ENCODE measurements at places on chromosomes 2 and 18.

DNA sequence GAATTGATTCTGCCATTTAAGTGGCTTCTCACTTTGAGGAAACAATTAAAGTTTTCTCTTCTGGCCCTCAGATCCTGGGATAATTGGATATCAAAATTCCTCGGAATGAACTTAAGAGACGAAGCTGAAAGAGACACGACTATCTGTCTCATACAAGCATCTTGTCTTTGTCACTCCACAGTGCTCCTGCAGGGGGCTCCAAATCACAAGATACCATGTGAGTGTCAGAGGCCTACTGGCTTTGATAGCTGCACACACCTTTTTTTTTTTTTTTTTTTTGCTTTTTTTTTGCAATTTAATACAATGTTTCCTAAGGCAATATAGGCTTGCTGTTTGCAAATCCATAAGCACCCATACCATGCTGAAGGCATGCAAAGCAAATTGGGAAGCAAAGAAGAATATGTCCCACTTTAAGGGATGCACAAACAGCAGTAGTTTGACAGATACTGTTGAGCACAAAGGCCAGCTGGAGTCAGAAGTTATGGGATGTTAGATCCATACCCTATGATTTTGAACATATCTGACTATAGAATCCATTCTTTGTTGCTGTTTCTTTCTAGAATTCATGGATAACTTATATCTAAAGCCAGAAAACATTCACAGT is 109.0 kb upstream of the CBLN2 start:
- DNase-seq: no peak

- DNase-seq: no peak
Observed at GRCh38 chr2:20744366-20745335, 77.7 kb downstream of the GDF7 start.

DNA sequence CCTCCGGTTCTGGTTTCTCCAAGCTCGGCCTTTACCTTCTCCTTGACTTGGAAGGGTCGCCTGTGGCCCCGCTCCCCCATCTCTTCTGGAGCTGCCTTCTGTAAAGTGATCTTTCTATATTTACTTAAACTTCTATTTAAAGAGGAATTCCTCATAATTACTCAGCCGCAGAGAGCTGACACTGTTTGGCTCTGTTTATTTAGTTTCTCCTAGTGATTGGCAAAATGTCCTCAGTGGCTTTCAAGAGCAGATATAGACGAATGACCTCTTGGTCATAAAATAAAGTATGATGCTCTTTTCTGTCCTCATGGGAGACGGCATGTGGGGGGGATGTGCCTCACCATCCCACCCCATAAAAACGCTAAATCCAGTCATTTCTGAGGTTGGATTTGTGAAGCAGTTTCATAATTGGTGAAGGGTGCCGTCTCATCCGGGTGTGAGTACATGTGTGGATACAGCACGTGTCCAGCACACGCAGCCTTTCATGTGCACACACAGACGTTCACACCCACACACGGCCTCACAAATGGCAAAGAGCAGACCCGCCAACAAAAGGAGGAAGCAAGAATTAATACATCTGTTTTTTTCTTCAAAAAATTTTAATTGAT is 43.4 kb upstream of the SMAD7 start:
- DNase-seq: no peak

- DNase-seq: no peak
Observed at GRCh38 chr2:119736021-119736420, 23.7 kb upstream of the PTPN4 start.

DNA sequence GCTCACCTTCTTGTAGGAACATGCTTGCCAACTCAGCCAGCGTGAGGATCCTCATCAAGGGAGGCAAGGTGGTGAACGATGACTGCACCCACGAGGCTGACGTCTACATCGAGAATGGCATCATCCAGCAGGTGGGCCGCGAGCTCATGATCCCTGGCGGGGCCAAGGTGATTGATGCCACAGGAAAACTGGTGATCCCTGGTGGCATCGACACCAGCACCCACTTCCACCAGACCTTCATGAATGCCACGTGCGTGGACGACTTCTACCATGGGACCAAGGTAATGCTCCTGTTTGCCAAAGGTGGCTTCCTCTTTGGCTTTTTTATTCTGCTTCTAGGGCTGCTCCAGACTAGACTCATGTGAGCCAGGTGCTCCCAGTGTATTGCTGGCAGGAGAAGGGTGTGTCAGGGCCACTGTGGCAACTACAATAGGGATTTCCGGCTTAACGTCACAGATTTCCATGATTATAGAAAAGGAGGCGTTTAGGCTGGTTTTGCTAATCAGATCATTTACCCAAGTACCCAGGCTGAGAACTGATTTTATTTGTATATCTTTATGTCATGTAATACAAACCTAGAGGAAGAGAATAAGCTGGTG is 50.6 kb downstream of the DPYSL5 start:
- DNase-seq: no peak

DNA sequence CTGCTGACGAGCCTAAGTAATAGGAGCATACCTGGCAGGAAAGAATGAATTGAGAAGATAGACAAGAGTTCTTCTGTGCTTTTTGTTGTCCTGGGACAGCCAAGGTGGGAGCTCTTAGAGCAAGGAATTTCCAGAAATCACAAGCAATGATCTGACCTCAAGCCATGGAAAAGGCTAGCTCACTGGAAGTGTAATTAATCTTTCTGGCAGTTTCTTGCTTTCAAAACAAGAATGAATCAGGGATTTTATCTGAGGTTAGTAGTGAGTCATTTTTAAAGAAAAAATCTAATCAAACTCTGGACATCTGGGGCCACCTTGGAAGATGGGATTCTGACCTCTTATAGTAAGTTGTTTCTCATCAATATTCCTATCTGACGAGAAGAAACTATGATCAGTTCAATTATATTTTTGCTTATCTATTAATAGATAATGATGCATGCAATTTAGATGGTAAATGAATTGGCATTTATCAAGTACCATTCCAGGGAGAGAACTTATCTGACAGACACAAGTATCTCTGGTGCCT is 98.0 kb downstream of the ADCYAP1 start:
- DNase-seq: no peak

DNA sequence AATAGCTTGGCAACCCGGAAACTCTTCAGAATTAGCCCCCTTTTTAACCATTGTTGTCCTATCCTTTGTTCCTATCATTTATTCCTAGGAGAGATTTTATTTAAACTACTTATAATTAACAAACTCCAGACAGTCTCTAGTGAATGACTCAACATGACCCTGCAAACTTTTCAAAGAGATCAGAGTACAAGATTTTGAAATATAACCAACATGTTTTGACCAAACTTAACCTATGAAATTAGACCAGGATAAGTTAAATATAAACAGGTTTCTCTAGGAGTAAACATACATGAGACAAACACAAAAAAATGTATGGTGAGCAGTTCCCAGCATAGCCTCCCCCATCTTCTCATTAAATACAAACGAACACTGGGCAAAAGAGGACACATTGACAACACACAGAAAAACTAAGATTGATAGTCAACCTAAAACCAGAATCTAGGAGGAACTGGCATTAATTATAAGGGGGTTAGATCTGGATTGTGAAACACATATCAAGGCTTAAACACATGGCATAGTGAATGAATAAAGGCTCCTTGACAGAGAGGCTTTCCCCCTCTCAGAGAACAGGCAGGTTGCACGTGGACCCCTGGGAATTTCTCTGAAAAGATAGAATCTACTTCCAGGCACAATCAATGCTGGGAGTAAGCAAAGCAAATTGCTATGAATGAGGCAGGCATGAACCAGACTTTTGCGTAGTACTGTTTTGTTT is 284.1 kb downstream of the IRS1 start:
- DNase-seq: no peak

DNA sequence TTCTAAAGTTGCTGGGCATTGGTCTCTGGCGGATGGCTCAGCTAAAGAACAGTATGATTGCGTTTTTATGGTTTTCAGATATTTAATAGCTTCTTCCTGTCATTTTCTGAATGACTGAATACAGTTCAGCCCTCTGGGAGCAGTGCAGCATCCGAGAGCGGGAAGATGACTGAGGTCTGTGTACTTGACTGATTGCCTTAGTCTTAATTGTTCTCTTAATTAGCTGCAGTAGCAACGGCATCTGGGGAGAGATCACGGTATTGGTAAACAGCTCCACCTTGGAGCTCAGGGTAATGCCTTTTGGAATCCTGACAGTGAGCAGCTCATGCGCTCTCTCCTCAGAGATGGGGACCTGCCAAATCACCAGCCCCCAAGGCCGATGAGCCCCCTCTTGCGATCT is 481.4 kb upstream of the SPRED2 start:
- DNase-seq: no peak

DNA sequence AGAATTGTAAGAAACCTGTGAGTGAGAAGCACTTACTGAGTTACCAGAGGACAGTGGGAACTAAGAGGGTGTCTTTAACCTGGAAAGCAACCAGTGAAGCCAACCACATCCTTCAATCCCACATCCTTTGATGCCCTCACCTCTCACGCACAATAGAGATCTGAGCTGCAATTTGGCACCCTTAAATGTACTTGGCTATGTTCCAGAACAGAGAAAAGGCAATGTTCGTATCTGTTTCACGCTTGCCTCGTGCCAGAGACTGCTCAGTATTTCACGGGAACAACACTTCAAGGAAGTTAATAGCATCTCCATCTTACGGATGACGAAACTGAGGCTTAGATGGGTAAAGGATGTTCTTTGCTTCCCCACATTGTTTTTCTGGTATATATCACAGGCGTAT is 167.4 kb downstream of the DPP10 start:
- no peak for DNase-seq

- DNase-seq: peak; percentile 52
Observed at GRCh38 chr2:219441451-219442255, 7.0 kb downstream of the SPEG start.

GRCh38 chr2:111133603-111134002 is 12.9 kb downstream of the BCL2L11 start:
- no peak for DNase-seq

- no peak for DNase-seq
Observed at GRCh38 chr2:171419333-171419732, 14.5 kb downstream of the METTL8 start.

GRCh38 chr2:235049069-235049468 is 97.3 kb downstream of the SH3BP4 start:
- no peak for DNase-seq

DNA sequence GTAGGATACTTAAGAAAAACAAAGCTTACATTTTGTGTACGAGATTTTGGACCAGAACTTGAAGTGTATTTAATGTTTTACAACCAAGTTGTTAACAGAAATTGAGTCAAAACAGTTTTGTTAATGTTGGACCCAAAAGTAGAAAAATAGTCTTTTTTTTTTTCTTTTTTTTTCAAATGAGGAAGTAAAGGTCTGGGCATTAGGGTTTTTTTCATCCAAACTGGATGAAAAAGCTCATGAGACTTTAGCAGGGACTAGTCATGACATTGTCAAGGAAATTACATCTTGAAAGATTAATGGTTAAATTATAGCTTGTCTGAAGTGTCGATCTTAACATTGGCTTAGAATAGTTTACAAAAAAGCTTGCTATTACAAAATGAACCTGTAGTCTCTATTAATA is 32.3 kb downstream of the CCNT2 start:
- no peak for DNase-seq

DNA sequence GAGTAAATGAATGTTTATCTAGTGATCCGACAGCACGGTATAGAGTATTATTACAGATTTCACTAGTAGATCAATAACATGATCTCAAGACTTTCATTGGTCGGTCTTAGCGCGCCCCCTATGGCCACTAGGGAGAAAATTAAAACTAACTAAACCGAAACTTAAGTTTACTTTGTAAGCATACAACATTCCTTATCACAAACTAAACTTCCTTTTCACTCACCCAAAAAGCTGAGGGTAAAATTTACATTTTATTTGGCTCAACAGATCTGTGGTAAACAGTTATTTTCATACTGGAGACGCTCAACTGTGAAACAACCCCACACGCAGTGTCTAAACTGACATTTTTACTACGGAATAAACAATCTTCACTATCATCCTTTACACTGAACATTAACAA is 215.6 kb upstream of the MAP2 start:
- no peak for DNase-seq

DNA sequence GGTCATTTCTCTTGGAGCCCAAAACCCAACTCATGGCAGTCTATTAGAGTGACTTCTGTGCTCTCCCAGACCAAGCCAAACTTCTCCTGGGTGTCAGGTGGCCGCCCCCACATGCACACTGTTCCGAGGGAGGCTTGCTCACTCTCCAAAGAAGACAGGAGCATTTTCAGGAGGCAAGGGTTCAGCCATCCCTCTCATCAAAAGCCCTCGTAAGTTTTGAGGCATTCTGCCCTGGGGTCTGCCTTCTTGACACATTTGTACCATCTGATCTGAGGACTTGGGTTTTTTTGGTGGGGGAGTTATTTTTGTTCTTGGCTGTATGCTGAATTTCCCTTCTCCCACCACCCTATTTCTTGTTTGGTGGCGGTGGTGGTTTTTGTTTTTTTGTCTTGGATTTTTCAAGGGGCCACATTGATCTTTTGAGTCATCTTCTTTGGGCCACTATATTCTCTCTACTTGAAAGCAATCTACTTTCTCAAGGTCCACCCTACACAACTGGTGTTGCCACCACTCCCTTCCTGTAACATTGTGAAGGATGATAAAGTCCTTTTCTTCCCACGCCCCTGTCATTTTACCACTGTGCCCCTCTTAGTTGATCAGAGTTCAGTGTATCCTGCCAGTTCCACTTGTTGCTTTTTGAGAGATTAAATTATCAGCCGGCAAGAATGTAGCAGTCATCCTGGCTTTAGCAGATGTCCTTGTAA is 255.8 kb downstream of the CYP26B1 start:
- DNase-seq: no peak

GRCh38 chr18:23861805-23862470 is 152.6 kb upstream of the TTC39C start:
- no peak for DNase-seq
